ENCODE measurements at places on chromosomes 3 and 15. TPM values are rescaled to one million over a fixed set of nuclear protein-coding genes. Genes with fewer than 3 reads are reported as not detected.

Gene ITIH1
- not detected for polyA plus RNA-seq

Gene TRH
- polyA plus RNA-seq: not detected

Gene CLRN1
- polyA plus RNA-seq: not detected

Gene VEPH1
- 11.3 TPM for polyA plus RNA-seq

Gene HIGD2B
- polyA plus RNA-seq: not detected

Gene NR1I2
- not detected for polyA plus RNA-seq

Gene ISY1
- polyA plus RNA-seq: 22.3 TPM

Gene C3orf20
- polyA plus RNA-seq: not detected

Gene ABHD14A
- polyA plus RNA-seq: 22.1 TPM

Gene MAP4
- 121 TPM for polyA plus RNA-seq

Gene SLC28A1
- polyA plus RNA-seq: not detected

Gene PLOD2
- 0.93 TPM for polyA plus RNA-seq

Gene HCLS1
- 0.29 TPM for polyA plus RNA-seq

Gene ITGA11
- 0.52 TPM for polyA plus RNA-seq

Gene DUOXA2
- polyA plus RNA-seq: not detected

Gene SECISBP2L
- polyA plus RNA-seq: 6.0 TPM

Gene ZNF662
- polyA plus RNA-seq: 0.44 TPM

Gene SCN11A
- polyA plus RNA-seq: 0.02 TPM

Gene ITGB5
- 328 TPM for polyA plus RNA-seq

Gene ERC2
- 2.4 TPM for polyA plus RNA-seq

Gene CTXND1
- polyA plus RNA-seq: not detected

Gene ACTRT3
- polyA plus RNA-seq: 1.2 TPM

Gene FAM174B
- polyA plus RNA-seq: 0.18 TPM

Gene CELSR3
- polyA plus RNA-seq: 10.0 TPM

Gene PRICKLE2
- polyA plus RNA-seq: 1.1 TPM

Gene ITIH4
- polyA plus RNA-seq: 2.0 TPM

Gene DUOX2
- not detected for polyA plus RNA-seq

Gene SUCLG2
- polyA plus RNA-seq: 23.3 TPM

Gene DCLK3
- not detected for polyA plus RNA-seq

Gene SLC28A2
- polyA plus RNA-seq: not detected

Gene YEATS2
- 23.8 TPM for polyA plus RNA-seq
